NCI-H774 (cell line): ENCODE measurements at places on chromosomes 2 and 18.

DNA sequence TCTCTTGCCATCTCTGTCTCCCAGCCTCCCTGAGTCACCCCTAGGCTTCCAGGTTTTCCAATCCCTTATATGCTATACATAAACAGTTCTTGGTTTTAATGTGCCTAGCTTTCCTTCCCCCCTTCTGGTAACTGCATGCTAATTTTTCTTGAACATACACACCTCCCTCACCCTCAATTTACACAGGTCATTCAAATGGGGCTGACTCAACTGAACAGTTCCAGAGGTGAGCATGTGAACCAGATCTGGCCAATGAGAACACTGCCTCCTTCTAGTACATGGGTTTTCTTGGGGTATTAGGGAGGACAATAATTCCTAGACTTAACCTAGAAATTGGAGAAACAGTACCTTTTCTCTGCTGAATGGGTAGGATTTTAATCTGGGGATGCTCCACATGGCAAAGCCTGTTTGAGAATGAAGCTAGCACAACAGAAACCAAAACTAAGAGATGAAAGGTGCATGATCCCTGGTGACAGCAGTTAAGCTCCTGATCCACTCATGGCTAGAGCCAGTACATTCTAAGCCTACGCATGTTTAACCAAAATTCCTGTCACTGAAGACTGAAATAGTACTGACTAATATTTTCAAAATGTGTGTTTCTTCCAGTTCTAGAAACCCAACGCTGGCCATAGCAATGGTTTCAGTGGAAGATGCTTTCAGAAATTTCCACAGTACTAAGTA, 11.8 kb downstream of the SLC25A12 start:
- DNase-seq, result no peak

- DNase-seq, result no peak
These were observed 721.4 kb upstream of the CNTNAP5 start for GRCh38 chr2:123303731-123304130.

- DNase-seq, result peak; percentile 44
These were observed 61.4 kb downstream of the SOS1 start for GRCh38 chr2:39059366-39059952.

DNA sequence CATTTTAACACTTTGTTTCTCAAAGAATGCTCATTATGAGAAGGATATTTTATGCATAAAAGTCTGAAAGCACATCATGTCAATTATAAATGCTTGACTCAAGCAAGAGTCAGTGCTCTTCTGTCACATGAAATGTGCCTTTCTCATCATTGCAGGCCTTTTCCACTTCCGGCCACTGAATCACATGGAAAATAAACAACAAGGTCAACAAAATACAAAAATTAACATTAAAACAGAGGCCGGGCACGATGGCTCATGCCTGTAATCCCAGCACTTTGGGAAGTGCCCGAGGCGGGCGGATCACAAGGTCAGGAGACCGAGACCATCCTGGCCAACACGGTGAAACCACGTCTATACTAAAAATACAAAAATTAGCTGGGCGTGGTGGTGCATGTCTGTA, 480.6 kb downstream of the SPAG16 start:
- DNase-seq, result no peak

GRCh38 chr2:173658946-173659371, 304.3 kb downstream of the CDCA7 start:
- no peak for DNase-seq

DNA sequence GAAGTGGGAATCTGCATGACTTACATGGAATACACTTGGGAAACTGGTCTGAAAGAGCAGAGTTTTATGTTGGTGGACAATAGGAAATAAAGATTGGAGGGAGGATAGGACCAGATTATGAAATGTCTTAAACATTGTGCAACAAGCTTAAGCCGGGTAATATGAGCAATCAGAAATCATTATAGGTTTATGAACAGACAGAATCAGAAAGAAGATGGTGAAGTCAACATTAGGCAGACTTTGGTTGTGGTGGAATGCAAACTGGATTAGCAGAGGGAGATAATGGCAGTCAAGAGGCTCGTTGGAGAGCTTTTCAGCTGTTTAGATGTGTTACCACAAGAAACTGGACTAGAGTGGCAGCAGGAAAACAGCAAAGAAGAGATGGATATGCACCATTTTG, 43.5 kb downstream of the CRIM1 start:
- no peak for DNase-seq

DNA sequence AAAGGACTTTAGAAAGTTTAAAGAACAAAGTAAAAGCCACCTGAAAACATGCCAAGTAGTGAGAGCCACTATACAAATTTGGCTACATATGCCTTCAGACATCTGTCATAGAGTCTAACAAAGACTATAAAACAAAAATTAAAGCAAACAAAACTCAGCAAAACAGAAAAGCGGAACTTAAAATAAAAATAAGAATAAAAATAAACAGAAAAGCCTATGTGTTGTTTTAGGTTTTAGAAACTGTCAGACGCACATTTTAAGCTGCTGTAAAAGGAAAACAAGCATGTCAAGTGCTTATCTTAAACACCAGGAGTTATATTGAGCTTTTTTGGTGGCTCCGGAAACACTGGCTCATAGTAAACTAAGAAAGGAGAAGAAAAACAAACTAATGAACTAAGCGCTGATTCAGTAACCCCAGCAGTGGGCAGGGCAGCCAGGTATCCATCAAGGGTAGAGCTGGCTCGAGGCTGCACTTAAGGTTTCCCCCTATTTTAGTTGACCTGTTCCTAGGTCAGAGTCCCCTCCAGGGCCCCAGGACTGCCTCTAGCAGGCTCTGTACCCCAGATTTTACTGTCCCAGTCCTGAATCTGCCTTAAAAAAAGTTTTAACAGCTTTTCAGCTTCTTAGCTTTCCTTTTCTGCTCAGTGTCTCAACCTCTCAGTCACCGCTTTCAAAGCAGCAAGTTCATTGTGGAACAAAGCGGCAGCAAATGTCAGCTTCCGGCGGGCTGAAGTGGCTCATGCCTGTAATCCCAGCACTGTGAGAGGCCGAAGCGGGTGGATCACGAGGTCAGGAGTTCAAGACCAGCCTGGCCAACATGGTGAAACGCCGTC, 15.4 kb upstream of the RMC1 start:
- no peak for DNase-seq
